ENCODE measurements at places on chromosomes 6 and 20. TPM values are rescaled to one million over a fixed set of nuclear protein-coding genes. Genes with fewer than 3 reads are reported as not detected.

CRIP3 gene
- polyA plus RNA-seq: 1.1 TPM

UBR2 gene
- polyA plus RNA-seq: 13.0 TPM

DHX35 gene
- polyA plus RNA-seq: 13.4 TPM

PACRG gene
- polyA plus RNA-seq: 2.2 TPM

FAM209B gene
- polyA plus RNA-seq: 0.28 TPM

PHACTR3 gene
- polyA plus RNA-seq: 0.62 TPM

PMEPA1 gene
- polyA plus RNA-seq: 20.4 TPM

ZKSCAN3 gene
- 3.1 TPM for polyA plus RNA-seq

NINL gene
- polyA plus RNA-seq: 6.2 TPM

C6orf52 gene
- polyA plus RNA-seq: 0.57 TPM

SLC22A7 gene
- polyA plus RNA-seq: 0.15 TPM

NNAT gene
- polyA plus RNA-seq: 61.2 TPM

KCNK15 gene
- 0.67 TPM for polyA plus RNA-seq

DNA sequence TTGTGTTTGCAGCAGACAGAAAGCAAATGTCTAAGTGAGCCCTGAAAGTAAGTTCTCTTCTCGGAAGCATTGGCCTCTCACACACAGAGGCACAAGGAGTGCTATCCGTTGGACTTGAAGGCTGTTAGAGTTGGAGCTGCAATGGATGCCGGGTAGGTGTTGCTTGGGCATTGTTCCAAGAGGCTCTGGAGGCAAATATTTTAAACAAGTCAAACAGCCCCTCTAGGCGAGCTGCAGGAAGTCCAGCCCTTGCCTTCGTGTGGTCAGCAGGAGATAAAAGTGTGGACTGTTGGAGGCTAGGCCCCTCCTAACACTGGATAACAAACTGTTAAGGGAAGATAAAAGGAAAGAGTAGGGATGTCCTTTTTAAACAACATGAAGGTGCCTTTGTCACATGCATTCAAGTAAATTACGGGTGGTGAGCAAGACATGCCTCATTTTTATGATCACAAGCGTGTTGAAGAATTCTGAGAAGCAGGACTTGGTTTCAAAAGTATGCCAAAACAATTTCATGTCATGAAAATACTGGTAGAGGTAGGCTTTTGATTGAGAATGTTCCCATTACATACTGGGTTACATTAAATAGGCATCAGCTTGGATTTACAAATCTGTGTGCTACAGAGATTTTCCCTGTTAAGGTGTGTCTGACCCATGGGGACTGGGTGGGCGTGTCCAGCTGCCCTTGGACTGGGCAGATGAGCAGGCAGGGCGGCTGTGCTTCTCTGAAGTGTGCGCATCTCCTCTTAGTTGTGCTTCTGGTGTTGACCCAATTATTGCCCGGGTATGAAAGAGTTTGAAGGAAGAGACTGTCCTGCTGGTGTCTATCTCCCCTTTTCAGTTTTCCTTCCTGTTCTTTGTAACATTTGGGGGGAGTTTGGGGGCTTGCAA, 57.5 kb downstream of the RREB1 start:
- DNase-seq: no peak

GRCh38 chr6:53793318-53794136, 1.3 kb upstream of the LRRC1 start:
- no peak for DNase-seq

DNA sequence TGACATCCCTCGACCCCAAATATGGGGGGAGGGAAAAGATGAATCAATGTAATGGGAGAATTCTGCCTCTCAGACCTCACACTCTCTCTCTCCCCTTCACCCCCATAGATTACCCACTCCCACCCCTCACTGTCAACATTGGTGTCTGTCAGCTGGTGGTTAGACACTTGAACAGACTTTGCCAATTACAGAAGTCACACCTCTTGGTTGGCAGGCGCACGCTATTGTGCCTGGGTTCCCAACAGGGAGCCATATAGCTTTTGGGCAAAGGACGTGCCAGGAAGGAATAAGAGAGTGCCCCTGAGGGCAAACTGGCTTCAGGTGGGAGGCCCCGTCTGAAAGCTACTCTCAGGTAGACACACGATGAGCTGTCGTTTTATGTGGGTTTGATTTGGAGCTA, 54.1 kb upstream of the FYN start:
- DNase-seq: no peak

DNA sequence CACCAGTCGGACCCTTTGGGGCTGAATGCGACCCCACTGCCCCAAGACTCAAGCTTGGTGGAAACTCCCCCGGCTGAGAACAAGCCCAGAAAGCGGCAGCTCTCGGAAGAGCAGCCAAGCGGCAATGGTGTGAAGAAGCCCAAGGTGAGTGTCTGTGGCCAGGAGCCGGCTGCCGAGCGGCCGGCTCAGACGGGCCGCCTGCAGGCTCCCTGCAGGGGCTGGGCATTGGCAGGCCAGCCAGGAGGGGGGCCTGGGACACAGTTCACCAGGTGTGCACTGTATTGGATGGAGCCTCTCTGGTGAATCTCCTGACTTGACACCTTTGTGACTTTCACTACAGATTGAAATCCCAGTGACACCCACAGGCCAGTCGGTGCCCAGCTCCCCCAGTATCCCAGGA, 6.0 kb downstream of the PCIF1 start:
- no peak for DNase-seq

- DNase-seq: no peak
Observed at GRCh38 chr6:57163956-57164355, 8.2 kb upstream of the BAG2 start.

DNA sequence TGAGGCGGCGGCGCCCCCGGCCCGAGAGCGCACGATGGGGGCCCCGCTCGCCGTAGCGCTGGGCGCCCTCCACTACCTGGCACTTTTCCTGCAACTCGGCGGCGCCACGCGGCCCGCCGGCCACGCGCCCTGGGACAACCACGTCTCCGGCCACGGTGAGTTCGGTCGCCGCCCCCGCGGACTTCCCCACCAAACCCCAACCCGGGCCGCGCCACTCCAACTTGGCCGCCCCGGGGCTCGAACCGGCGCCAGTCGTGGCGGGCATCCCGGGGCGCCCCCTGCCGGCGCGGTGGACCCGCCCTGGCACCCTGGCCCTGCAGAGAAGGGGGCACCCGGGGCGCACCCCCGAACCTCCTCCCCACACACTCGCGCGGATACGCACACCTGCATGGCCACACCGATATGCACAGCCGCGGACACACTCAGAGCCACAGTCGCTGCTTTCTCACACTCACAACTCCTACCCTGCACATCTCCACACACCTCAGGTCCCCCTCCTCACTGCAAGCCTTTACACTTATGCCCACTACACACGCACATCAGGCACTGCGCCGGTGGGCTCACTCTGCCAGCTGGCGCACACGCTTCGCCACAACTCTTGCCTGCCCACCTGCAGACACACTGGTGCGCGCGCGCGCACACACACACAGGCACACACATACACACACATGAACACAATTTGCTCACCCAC, 535 bp downstream of the VSTM2L start:
- DNase-seq: no peak

GRCh38 chr6:40536442-40536841, 50.7 kb downstream of the LRFN2 start:
- DNase-seq: no peak

- DNase-seq: no peak
Observed at GRCh38 chr6:169999367-169999766, 247.9 kb downstream of the ERMARD start.

DNA sequence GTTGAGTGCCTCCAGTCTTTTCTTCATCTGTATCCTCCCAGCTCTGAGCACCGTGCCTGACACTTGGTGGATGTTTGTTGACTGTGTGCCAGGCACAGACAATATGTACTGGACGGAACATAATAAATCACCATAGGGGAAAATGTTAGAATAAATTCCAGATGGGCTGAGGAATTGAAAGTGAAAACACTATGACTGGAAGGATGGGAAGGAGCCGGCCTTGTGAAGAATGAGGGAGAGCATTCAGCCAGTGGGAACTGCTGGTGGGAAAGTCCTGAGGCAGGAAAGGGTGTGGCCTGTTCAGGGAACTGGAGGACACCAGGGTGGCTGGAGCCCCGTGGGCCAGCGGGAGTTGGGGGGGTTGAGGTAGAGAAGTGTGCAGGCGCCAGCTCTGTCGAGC, 75.4 kb downstream of the MTHFD1L start:
- no peak for DNase-seq

- no peak for DNase-seq
Observed at GRCh38 chr20:33474097-33474873, 15.6 kb upstream of the CBFA2T2 start.

DNA sequence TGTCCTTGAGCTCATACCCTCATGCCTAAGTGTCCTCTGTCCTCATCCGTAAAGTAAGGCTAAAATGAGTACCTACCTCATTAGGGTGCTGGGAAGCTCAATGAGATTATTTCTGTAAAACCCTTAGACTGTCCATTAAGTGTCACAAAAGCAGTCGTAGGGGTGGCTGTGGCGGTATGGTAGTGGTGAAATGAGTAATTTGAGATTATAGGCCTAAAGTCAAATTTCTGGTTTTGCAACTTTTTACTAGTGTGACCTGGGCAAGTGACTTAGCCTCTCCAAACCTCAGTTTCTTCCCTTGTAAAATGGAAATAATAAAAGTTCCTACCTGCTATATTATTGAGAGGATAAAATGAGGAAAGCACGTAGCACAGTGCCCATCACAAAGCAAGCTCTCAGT, 148.2 kb upstream of the AKAP12 start:
- DNase-seq: no peak

DNA sequence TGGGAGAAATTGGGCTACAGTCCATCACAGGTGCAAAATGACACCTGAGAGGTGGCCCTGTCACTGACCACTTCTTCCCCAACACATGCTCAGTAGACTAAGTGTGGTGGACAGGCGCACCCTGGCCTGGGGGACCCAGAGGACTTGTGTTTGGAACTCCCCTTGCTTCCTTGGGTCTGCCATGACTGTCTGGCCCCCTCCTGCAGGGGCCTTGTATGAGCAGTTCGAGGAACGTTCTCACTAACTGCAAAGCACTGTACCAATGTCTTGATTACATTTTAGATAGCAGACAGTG, 4.0 kb upstream of the PCK1 start:
- DNase-seq: no peak

GRCh38 chr6:96972689-96973088, 48.2 kb downstream of the KLHL32 start:
- no peak for DNase-seq

- DNase-seq: no peak
Observed at GRCh38 chr6:4829089-4829488, 52.9 kb downstream of the CDYL start.

- no peak for DNase-seq
Observed at GRCh38 chr6:103101267-103101666, 1707.8 kb downstream of the GRIK2 start.

- no peak for DNase-seq
Observed at GRCh38 chr20:63435552-63435951, 36.9 kb downstream of the KCNQ2 start.

DNA sequence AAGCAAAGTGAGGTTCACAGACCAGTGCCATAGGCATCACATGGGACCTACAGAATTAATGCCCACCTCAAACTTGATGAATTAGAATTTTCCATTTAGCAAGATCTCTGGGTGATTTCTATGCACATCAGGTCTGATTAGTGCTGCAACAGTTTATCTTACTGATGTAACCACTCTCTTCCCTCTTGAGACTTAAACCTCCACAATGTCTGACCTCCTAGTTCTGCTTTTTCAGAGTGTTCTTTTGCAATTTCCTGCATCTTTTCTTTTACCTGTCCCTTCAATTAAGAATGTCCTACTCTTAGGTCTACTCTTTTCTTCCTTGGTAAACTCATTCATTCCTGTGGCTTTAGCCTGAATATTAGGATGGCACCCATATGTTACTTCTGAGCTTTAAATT, 615.3 kb downstream of the TFAP2A start:
- DNase-seq: no peak

GRCh38 chr20:62062661-62063314, 2.9 kb downstream of the TAF4 start:
- DNase-seq: no peak

- no peak for DNase-seq
Observed at GRCh38 chr6:133170602-133171001, 70.6 kb upstream of the EYA4 start.

GRCh38 chr6:112153926-112154607, 66.7 kb downstream of the FAM229B start:
- DNase-seq: no peak

DNA sequence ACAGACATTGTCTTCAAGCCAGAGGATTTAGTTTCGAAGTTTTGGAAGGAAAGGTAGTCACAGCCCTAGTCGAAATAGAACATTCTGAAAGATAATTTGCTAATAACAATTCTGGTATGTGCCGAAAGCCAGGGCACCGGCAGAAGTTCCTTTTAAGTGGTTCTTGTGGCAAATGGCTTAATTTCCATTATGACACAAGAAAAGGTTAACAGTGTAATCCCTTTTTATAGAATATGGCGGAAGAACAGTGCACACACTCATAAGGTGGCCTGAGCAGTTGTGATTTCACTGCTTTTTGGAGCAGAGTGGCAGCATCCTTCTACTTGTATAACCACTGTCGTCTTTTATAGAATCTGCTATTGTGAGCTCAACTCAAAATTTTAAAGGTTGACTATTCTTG, 152.4 kb downstream of the SASH1 start:
- DNase-seq: no peak

- DNase-seq: no peak
Observed at GRCh38 chr6:101803136-101803535, 409.6 kb downstream of the GRIK2 start.

DNA sequence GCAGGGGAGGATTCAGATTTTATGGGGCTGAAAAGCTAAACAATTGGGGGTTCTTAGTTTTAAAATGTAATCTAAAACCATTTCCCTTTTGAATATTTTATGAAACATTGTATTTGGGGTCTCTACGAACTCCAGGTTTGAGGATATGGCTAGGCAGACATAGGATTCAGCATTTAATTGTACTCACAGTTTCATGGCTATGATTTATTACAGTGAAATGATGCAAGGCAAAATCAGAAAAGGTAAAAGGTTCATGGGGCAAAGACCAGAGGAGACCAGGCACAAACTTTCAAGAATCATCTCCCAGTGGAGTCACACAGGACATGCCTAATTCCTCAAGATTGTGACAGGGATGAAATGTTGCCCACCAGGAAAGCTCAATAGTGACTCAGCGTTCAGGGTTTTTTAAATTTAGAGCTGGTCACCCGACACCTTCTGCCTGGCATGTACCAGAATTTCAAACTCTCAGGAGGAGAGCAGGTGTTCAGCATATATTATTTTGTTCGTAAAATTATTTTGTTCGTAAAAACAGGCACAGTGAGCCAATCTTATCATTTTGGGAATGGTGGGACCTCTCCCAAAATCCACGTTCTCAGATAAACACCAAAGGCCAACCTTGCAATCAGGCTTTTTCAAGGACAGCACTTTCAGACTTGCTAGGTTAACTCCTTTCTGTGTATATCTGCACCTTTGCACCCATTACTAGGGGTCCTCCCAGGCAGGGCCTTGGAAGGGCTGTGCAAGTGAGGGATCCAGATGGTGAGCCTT, 270.3 kb downstream of the NKAIN2 start:
- no peak for DNase-seq
